AG09309 (cell line): ENCODE measurements at places on chromosomes 16 and 17.
A peak's percentile ranks its signal among the peaks of the same experiment; 100 is the strongest.

DNA sequence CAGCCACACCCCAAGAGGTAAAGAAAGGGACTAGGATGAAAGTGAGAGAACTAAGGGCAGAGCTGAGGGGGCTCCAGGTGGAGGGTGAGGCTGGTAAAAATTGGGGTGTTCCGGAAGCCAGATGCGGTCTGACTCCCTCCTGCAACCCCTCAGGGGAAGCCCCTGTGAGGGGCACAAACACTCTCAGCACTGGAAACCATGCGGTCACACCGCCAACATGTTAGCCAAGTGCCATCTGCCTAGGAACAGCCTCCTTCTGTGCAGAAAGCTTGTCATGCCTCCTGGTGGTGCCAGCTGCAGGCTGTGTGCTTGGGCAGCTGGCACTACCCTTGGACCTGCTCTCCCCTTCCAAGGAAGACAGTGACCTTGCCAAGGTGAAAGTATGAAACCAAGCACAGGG, 83.5 kb upstream of the RPL38 start:
- no peak for DNase-seq

GRCh38 chr16:24534620-24535019, 4.7 kb upstream of the RBBP6 start:
- no peak for DNase-seq

- no peak for DNase-seq
Observed at GRCh38 chr17:80002690-80003490, 32.8 kb downstream of the TBC1D16 start.

DNA sequence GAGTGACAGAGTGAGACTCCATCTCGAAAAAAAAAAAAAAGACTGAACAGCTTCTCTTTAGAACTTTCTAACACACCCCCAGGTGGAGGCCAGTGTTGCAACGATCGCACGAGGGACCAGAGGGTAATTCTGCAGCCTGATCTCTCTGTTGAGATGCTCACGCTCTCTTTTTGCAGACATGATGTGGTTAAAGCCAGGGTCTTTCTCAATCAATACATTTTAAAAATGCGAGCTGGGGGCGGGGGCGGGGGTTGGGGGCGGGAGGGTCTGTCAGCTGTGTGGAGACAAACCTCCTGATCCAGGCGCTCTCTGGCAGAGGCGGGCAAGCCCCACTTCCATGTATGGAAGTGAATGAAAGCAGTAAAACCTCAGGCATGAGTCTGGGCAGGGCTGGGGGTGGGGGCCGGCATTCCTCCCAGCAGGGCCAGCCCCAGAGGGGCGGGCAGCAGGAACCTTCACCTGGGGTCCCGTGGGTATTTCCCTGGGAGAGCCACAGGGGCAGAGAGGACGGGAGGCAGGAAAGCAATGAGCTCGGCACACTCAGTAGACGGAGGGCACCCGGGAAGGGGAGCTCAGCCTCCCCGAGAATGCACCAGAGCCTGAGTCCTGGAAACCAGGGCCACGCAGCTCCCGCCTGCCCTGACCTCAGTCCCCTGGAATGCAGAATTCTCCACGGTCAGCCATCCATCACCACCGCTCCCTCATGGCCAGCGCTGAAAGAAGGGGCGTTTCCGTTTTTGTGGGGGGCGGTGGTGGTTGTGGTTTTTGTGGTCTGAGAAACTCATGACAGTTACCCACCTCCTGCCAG, 28.0 kb downstream of the NXN start:
- no peak for DNase-seq

DNA sequence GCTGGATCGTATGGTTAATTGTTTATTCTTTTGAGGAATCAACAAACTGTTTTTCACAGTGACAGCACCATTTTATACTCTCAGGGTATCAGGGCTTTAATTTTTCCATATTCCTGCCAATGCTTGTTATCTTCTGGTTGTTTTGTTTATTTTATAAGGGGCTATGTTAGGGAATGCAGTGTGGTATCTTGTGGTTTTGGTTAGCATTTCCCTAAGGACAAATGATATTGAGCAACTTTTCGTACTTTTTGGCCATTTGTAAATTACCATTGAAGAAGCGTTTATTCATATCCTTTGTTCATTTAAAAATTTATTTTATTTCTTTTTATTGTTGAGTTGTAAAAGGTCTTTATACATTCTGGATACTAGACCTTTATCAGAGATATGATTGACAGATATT, 322.0 kb upstream of the SALL1 start:
- no peak for DNase-seq

DNA sequence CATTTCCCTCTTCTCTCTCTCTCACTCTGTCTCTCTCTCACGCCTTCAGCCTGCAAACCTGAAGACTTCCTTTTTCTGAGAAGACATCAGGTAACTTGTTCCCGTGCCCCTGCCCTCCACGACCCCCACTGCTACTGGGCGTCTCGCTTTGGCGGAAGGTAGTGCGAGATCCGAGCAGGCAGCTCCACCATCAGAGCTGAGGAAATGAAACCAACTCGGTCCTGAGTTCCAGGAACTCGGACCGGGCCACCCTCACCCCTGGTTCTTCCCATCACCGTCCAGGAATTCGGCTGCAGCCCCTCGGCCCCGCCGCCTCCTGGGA, 585 bp downstream of the MLKL start:
- no peak for DNase-seq

DNA sequence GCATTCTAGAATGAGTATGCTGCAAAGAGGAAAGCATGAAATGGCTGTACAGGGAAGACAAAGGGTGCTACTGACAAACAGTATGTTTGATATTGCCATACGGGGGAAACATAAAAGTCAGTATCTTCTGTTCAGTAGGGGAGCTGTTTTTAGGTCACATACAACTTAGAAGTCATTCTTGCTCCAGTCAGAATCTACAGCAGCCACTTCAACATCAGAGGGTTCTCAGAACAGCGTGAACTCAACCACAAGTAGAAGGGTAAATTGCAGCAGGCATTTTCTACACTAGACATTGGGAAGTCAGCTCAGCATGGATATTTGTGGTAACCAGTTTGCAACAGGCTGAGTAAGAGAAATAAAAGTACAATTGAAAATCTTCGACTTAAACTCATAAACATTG, 1241.8 kb upstream of the GOT2 start:
- no peak for DNase-seq

GRCh38 chr17:76025294-76025693, 1.8 kb downstream of the EVPL start:
- no peak for DNase-seq

DNA sequence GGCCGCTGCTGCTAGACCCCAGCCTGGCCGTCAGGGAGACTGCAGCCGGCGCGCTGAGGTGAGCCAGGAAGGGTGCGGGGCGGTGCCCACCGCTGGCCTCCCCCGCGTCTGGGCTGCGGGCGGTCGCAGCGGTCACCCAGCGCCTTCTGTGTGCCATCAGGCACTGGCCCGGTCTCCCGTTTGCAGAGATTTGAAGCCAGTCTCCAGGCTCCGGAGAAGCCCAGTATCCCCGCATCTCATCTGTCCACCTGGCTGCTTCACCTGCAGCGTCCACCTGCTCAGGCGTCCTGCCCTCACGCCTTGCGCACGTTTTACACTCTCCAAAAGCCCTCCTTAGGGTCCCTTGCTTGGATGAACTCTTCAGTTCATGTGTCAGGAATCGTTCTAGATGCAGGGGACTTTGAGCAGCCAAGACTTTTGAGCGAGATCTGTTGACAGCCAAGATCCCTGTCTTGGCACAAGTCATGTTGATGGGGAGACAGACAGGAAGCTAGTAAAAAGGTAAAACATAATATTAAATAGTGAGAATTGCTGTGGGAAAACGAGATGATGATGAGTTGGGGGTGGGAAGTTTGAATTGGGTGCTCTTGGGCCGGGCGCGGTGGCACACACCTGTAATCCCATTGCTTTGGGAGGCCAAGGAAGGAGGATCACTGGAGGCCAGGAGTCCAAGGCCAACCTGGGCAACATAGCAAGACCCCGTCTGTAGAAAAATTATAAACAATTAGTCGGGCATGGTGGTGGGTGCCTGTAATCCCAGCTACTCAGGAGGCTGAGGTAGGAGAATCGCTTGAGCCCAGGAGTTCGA, 916 bp downstream of the HEATR3 start:
- no peak for DNase-seq

- no peak for DNase-seq
Observed at GRCh38 chr17:14940108-14940937, 324.8 kb downstream of the PMP22 start.

- peak; percentile 89 for DNase-seq
Observed at GRCh38 chr16:77298418-77299360, 99.5 kb downstream of the SYCE1L start.

DNA sequence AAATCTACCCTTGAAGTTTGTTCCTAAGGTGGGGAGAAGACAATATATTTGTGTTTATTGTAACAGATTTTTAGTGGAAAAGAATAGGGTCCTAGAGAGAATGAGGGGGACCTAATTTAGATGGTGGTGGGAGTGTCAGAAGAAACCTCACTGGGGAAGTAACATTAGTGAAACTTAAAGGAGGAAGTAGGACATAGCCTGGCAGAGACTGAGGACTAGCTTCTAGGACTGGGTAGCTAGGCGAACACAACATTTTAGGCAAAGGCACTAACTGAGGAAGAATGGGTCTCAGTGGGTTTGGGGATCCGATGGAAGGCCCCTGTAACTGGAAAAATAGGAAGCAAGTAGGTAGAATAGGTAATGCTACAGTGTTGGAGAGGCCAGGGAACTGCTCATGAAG, 4.2 kb upstream of the ARL2BP start:
- DNase-seq = no peak
